GM23248 (cell line): ENCODE measurements at places on chromosomes 12 and 14. TPM values are rescaled to one million over a fixed set of nuclear protein-coding genes. Genes with fewer than 3 reads are reported as not detected.

DNA sequence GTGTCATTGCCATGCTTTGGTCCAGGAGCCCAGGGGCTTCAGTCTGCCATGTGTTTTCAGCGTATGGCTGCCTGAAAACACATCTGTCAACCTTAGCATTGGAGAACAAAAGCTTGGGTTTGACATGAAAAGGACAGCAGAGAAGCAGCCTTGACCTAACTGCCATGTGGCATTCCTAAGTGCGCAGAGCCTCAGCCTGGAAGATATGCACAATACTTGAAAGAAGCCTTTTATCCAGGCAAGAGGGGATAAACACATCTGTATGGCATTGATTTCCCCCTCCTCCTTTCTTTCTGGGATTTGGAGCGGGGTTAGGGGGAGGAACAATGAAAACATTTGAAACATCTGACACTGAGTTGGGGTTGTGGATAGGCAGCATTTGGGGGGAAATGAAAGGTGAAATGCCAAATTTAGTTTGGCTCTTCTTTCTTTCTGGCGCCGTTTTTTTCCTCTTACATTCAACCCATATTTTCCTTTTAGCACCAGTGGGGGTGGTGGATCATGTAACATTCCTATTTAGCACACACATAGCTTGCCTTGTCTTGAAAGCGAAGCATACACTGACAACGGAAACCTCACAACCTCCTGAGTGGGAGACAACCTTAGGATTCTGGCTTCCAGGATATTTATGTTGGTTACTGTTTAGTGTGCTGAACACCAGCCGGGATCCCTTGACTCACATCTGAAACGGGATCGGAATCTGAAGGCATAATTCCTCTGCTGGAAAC lies 177.0 kb downstream of the C12orf75 start:
- no peak for DNase-seq
- no peak overlapping the region for H3K27ac ChIP-seq
- peaks cover 4% of the 10 kb centered on the region; the same call in 1 of the 2 replicates for H3K27me3 ChIP-seq
- H3K36me3 ChIP-seq: no peaks in the 10 kb centered on the region

DNA sequence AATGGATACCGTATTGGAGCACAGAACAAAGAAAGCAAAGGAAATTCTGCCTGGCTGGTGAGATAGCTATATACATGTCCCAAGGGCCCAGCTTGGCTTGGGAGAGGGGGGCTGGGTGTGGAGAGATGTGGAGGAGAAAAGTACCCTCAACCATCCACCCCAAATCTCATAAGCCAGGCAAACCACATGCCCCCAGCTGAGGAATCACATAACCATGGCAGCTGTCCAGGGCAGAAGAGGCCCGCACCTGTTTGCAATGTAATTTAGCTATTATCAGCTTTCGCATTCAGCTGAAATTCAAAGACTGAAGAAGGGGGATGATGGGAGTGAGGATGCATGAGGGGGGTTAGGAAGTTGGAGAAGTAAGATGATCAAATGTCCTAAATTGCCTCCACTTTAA lies 196.1 kb downstream of the TBX5 start:
- H3K27me3 ChIP-seq: peaks cover 53% of the 10 kb centered on the region
- H3K4me1 ChIP-seq: no peaks in the 10 kb centered on the region
- H3K4me3 ChIP-seq: no peak overlapping the region
- no peak overlapping the region for H3K27ac ChIP-seq
- H3K36me3 ChIP-seq: no peaks in the 10 kb centered on the region
- DNase-seq: no peak

BDKRB2 gene
- 14.4 and 15.8 TPM in 2 replicates for total RNA-seq

DNA sequence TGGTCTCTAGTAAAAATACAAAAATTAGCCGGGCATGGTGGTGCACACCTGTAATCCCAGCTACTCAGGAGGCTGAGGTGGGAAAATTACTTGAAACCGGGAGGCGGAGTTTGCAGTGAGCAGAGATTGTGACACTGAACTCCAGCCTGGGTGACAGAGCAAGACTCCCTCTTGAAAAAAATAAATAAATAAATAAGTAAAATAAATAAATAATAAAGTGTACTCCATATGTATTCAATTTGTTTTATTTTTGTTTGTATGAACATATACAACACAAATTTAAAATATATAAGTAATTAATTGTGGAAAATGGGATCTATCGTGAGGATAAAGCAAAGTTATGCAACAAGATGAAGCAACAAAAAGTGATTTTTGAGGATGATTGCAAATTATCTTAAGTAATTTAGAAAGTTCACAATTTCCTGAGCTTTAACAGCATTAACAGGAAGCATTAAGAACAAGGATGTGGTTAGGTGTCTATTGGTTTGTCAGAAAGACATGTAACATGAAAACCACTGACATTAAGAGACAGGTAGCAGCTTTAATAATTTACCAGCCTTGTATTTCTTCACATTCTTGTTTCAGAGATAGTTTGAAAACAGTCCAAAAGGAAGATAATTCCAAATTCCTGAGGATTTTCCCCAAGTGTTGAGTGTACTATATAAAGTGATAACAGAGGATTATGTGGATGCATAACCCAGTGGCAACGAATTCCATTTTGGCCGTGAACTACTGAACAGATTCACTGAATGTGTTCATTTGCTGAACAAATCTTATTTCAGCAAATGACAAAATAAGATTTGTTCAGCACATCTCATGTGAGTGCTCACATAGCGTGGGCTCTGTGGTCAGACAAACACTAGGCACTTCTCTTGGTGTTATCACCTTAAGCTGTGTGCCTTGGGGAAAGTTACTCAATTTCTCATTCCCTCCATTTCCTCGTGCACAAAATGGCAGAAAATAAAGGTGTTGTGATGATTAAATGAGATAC lies 68.6 kb upstream of the RESF1 start:
- no peak overlapping the region for H3K27ac ChIP-seq
- no peak overlapping the region for H3K4me3 ChIP-seq
- no peaks in the 10 kb centered on the region for H3K36me3 ChIP-seq

DNA sequence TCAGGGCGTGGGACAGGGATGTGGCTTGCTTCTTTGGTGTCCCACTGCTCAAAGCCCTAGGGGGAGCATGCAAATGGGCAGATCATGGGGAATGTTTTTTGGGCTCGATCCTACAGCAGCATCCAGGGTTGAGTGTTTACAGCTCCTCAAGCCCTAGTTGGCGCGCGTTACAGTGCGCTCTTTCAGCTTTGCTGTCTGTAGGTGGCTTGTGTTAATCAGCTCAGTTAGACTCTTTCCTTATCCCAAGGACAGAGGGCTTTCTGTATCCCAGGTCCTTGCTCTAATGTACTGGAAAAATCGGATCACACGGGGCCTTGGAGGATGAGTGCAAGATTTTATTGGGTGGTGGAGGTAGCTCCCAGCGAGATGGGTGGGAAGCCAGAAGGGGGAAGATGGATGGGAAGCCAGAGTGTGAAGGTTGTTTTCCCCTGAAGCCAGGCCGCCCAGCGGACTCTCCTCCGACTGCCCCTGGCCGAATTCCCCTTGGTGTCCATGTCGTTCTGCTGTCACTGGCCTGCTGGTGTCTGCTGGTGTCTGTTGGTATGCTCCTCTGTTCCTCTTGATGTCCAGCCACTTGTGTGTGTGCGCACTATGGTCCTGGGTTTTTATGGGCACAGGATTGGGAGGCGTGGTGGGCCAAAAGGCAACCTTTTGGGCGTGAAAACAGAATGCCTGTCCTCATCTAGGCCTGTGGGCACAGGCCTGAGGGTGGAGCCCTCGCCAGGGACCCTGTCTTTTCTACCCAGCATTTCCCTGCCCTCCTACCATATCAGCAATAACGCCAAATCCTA lies 10.7 kb upstream of the TXNRD1 start:
- H3K27me3 ChIP-seq: no peaks in the 10 kb centered on the region
- no peaks in the 10 kb centered on the region for H3K4me1 ChIP-seq
- no peak for DNase-seq
- no peaks in the 10 kb centered on the region for H3K36me3 ChIP-seq

DNA sequence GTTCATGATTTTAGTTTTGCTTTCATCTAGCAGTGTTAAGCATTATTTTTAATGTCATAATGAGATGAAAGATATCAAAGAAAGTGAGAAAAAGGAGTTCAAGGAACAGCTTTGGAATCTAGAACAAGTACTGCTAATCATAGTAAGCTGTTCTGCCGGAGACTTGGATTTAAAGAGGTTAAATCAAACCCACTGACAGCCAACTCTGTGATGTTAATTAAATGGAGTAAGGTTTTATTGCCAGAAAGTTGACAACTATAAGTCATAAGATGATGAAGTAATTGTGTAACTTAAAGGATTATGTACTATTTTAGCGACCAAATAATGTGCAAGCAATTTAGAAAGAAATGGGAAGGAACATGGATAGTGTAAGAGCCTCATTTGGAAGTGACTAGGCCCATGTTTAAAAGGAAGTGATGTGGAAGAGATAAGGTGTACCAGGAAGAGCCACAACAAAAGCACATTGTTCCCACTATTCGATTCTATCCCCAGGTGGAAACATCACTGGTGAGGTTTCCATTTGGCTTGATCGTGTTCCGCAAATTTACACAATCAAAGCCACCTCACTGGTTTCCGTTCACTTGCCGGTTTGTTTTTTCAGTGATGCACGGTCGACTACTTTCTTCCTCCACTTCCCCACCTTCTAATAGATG lies 388.5 kb downstream of the PAWR start:
- no peaks in the 10 kb centered on the region for H3K36me3 ChIP-seq
- no peak overlapping the region for H3K27ac ChIP-seq
- H3K4me1 ChIP-seq: peaks cover 5% of the 10 kb centered on the region; the same call in 1 of the 2 replicates
- DNase-seq: no peak
- H3K27me3 ChIP-seq: no peaks in the 10 kb centered on the region

BCL7A gene
- 3.4 and 4.2 TPM in 2 replicates for total RNA-seq

DNA sequence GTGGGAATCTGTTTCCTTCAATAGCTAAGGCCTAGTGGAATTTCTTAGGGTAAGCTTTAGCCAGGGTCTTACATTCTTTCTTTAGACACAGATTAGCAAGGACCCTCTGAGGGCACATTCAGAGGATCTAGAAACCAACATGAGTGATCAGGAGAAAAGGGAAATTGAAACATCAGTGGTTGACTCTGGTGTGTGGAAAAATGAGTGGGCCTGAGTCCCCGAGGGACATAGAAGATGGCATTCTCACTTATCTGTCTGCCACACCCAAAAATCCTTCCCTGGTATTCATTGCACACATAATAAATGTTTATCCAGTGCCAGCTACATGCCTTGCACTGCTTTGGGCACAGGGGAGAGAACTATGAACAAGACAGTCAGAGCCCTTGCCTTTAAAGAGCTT lies 82.9 kb downstream of the SSPN start:
- DNase-seq: no peak
- H3K36me3 ChIP-seq: no peaks in the 10 kb centered on the region
- no peak overlapping the region for H3K27ac ChIP-seq
- no peak overlapping the region for H3K4me3 ChIP-seq
- peaks cover 23% of the 10 kb centered on the region for H3K4me1 ChIP-seq
